ENCODE measurements at places on chromosomes 7 and 10.

- DNase-seq, result peak; percentile 84
Observed at GRCh38 chr10:116753759-116754158, 11.4 kb upstream of the HSPA12A start.

GRCh38 chr7:20301311-20301939 is 29.3 kb upstream of the ITGB8 start:
- DNase-seq, result no peak

GRCh38 chr7:81197266-81197665 is 278.4 kb upstream of the SEMA3C start:
- DNase-seq, result no peak

- DNase-seq, result no peak
Observed at GRCh38 chr7:44294325-44295069, 30.9 kb downstream of the CAMK2B start.

DNA sequence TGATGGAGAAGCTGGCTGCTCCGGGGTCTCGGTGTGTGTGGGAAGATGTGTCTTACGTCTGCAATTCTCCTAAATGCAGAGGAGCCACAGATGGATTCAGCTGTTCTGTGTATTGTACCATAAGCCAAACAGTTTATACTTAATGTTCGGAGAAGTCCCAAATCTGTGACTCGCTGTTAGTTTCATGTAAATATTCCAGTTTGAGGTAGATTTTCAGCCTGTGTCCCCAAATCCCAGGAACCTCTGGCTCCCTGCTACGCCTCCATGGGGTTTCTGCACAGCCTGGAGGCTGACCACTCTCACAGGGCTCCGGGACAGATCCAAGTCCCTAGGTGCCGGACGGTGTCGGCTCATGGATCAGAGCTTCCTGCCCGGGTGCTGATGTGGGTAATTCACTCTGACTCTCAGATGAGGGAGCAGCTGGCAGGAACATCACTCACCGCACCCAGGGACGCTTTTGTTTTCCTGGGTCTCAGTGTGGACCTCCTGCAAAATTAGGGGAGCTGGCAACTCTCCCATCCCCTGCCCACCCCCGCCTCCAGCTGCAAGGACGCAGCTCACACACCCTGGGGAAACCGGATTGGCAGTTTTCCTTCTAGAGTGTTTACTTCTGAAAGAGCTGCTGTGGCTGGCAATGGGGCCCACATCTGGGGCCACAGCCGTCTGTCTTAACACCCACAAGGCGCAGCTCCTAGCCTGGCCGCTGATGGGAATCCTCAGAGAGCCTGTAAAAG is 421.1 kb upstream of the FOXK1 start:
- peak; percentile 55 for DNase-seq

DNA sequence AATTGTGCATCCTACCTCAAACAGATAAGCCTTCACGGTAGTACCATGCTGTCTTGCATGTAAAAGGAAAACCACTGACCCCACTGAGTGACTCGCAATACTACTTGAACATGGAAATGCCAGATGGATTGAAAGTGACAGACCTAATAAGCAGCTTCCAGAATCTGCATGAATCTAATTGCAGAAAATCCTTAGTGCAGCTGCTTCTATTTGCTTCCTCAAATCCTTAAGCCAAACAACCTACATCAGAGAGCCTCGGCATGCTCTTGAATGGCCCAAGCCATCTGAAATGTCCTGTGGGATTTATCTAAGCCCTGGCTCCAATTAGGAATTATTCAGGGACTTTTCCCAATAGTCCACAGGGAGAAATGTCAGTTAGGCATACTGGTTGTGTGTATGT is 509.5 kb upstream of the CELF2 start:
- DNase-seq, result no peak

GRCh38 chr7:15525652-15526263 is 36.1 kb downstream of the AGMO start:
- DNase-seq, result no peak

GRCh38 chr7:73870041-73870492 is 9.1 kb downstream of the TMEM270 start:
- no peak for DNase-seq

Data from NCI-H1105 treated with DMSO at 0.1 percent for 48 hours (cell line).